ENCODE measurements at places on chromosomes 2 and 18. TPM values are rescaled to one million over a fixed set of nuclear protein-coding genes. Genes with fewer than 3 reads are reported as not detected.

The FAP gene
- total RNA-seq: 0.71 TPM

- H3K27ac ChIP-seq: no peak overlapping the region
- H3K4me3 ChIP-seq: no peak overlapping the region
- no peaks in the 10 kb centered on the region for H3K36me3 ChIP-seq
- no peak for DNase-seq
Measured at GRCh38 chr2:878245-878930, 72.3 kb upstream of the SNTG2 start.

GRCh38 chr2:47271054-47272000 is 116.2 kb upstream of the STPG4 start:
- H3K4me3 ChIP-seq: no peak overlapping the region
- no peaks in the 10 kb centered on the region for H3K27me3 ChIP-seq
- no peak for DNase-seq
- H3K27ac ChIP-seq: peak overlapping the region; percentile 75
- H3K36me3 ChIP-seq: no peaks in the 10 kb centered on the region

- peaks cover 15% of the 10 kb centered on the region for H3K4me1 ChIP-seq
- DNase-seq: no peak
- no peaks in the 10 kb centered on the region for H3K27me3 ChIP-seq
- no peaks in the 10 kb centered on the region for H3K36me3 ChIP-seq
- no peak overlapping the region for H3K4me3 ChIP-seq
- no peak overlapping the region for H3K27ac ChIP-seq
Measured at GRCh38 chr2:109305490-109306167, 176.6 kb downstream of the SH3RF3 start.

DNA sequence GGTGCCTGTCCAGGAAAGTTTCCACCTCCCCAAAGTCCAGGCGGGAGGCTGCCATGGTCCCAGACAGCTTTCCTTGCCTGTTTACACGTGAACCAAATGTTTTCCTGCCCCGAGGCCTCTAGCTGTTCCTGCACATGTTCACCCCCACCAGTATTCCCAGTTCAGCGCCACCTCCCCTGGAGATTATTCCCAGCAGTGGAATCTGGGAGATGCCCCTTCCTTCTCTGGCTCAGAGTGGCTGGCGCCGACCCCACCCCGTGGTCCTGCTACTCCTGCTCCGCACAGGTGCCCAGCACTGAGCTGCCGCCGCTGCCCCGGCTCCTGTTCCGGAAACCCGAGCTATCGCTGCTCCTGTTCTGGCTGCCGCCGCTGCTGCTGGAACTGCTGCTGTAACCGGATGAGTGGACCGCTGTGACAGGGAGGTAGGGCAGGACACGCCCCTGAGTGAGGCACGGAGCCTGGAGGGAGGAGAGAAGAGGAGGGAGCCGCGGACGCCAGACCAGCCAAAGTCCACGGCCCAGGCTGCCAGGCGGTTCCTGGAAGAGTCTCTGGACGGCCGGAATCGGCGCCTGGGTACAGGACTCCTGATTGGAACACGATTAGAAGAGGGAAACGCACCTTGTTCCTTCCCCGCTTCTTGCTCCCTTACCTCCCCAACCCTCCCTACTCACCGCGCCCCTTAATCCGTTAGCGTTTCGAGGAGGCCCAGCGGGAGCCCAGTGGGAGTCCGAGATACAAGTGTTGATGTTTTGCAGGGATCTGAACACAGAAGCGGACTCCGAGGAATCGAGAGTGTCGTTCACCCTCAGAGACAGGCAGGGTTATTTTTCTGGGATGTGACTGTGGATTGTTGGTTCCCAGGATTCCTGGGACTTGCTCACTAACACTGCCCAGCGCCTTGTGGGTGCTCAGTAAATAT is at the start of gene PDE11A:
Gene PDE11A (minus strand): TSS at position 395 of the 919 bp plus-strand sequence. CDS start 340 bp downstream, at position 55.
- H3K36me3 ChIP-seq: no peaks in the 10 kb centered on the region
- no peaks in the 10 kb centered on the region for H3K27me3 ChIP-seq
- peak within 1 kb of the TSS; percentile 48 for H3K4me3 ChIP-seq

The CREG2 gene
- not detected for total RNA-seq

- peak overlapping the region; percentile 59 for H3K27ac ChIP-seq
- DNase-seq: peak; percentile 64
- H3K27me3 ChIP-seq: no peaks in the 10 kb centered on the region
- no peaks in the 10 kb centered on the region for H3K36me3 ChIP-seq
- no peak overlapping the region for H3K4me3 ChIP-seq
Measured at GRCh38 chr2:164014068-164014731, 278.4 kb upstream of the FIGN start.

DNA sequence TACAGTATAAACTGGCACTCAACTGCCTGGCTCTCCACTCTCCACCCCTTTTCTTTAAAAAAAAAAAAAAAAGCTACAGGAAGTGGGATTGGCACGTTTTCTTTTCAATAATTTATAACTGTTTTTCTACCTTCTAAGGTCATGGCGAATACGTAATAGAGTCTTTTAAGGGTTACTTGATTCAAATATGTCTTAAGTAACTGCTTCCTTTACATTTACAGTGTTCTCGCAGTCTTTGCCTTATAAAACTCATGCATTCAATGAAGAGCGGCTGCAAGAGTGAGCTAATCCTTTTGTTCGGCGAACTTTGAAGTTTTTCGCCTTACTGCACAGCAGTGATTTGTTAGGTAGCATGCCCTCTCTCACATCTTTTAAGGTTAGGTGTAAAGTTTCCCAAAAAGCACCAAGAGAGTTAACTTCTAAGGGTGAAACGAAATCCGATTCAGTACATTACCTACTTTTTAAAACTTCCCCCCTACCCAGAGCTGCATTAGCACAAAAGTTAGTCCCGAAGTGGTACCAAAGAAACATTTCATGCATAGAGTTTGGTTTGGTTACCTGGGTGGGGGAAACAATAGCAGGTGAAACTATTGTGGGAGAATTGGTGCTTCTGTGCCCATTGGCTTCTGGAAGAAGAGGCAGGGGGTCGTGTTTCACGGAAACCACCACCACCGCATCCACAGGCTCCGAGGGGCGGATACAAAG is 2.0 kb downstream of the KCTD1 start:
- H3K36me3 ChIP-seq: no peaks in the 10 kb centered on the region
- no peak for DNase-seq
- H3K27me3 ChIP-seq: no peaks in the 10 kb centered on the region
- H3K27ac ChIP-seq: peak overlapping the region; percentile 98
- peaks cover 63% of the 10 kb centered on the region for H3K4me1 ChIP-seq

The KANSL3 gene
- 27.3 TPM for total RNA-seq

DNA sequence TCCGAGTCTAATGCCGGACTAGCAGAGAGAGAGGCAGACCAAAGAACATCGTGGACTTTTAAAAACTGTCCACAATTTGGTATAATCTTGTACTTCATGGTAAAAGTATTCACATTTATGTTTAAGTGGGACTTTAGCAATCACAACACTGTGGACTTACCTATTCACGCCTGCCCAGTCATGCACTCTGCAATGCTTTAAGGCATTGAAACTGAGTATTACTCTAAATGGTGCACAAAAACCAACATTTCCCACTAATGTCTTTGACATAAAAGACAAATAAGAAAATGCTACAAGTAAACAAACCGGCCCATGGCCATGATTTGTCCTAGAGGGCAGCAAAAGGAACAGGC is 91.3 kb downstream of the ACVR1 start:
- H3K4me1 ChIP-seq: peaks cover 80% of the 10 kb centered on the region
- H3K27me3 ChIP-seq: no peaks in the 10 kb centered on the region
- DNase-seq: no peak
- H3K36me3 ChIP-seq: peaks cover under 1% of the 10 kb centered on the region
- H3K4me3 ChIP-seq: no peak overlapping the region

GRCh38 chr2:149692961-149693396 is 105.4 kb upstream of the MMADHC start:
- H3K27me3 ChIP-seq: no peaks in the 10 kb centered on the region
- H3K36me3 ChIP-seq: no peaks in the 10 kb centered on the region
- H3K4me3 ChIP-seq: no peak overlapping the region
- no peak for DNase-seq
- no peaks in the 10 kb centered on the region for H3K4me1 ChIP-seq

DNA sequence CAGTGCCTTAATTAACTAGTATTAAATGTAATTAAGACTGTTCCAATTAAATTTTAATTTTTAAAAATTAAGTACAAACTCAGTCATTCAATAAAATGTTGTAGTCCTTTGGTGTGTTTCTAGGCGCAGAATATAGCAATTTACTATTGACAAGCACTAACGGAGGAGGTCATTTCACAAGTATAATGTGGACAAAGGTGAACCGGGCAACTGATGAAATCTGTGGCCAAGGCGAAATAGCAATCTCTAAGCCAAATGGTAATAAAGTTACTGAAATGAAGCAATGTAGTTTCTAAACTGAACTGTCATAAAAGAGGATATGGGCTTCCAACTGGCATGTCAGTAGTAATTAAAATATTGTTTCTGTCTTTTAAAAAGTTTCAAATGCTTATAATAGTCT is 27.5 kb downstream of the FIGN start:
- no peaks in the 10 kb centered on the region for H3K36me3 ChIP-seq
- no peaks in the 10 kb centered on the region for H3K27me3 ChIP-seq
- H3K27ac ChIP-seq: no peak overlapping the region
- H3K4me1 ChIP-seq: peaks cover 19% of the 10 kb centered on the region

- no peaks in the 10 kb centered on the region for H3K4me1 ChIP-seq
- no peaks in the 10 kb centered on the region for H3K36me3 ChIP-seq
- no peak overlapping the region for H3K4me3 ChIP-seq
- no peaks in the 10 kb centered on the region for H3K27me3 ChIP-seq
Measured at GRCh38 chr2:71173096-71173495, 42.7 kb downstream of the MPHOSPH10 start.

The ARHGEF33 gene
- total RNA-seq: 1.0 TPM

- no peaks in the 10 kb centered on the region for H3K4me1 ChIP-seq
- H3K27me3 ChIP-seq: no peaks in the 10 kb centered on the region
- no peak overlapping the region for H3K4me3 ChIP-seq
- no peak overlapping the region for H3K27ac ChIP-seq
- no peak for DNase-seq
- no peaks in the 10 kb centered on the region for H3K36me3 ChIP-seq
Measured at GRCh38 chr18:36188916-36189315, 1.6 kb downstream of the MOCOS start.

The COBLL1 gene
- total RNA-seq: 21.1 TPM

GRCh38 chr18:12515550-12515949 is 107.8 kb downstream of the PRELID3A start:
- H3K36me3 ChIP-seq: peaks cover 14% of the 10 kb centered on the region
- no peak overlapping the region for H3K27ac ChIP-seq
- no peaks in the 10 kb centered on the region for H3K27me3 ChIP-seq
- DNase-seq: no peak
- H3K4me3 ChIP-seq: no peak overlapping the region
- peaks cover 15% of the 10 kb centered on the region for H3K4me1 ChIP-seq

The STARD6 gene
- not detected for total RNA-seq

GRCh38 chr2:12918835-12919445 is 202.2 kb downstream of the TRIB2 start:
- H3K27me3 ChIP-seq: no peaks in the 10 kb centered on the region
- H3K4me3 ChIP-seq: no peak overlapping the region
- no peaks in the 10 kb centered on the region for H3K4me1 ChIP-seq
- H3K27ac ChIP-seq: peak overlapping the region; percentile 66
- DNase-seq: peak; percentile 94
- H3K36me3 ChIP-seq: no peaks in the 10 kb centered on the region

- no peak for DNase-seq
- H3K4me3 ChIP-seq: no peak overlapping the region
- H3K27me3 ChIP-seq: no peaks in the 10 kb centered on the region
- no peaks in the 10 kb centered on the region for H3K4me1 ChIP-seq
- no peak overlapping the region for H3K27ac ChIP-seq
- peaks cover 32% of the 10 kb centered on the region for H3K36me3 ChIP-seq
Measured at GRCh38 chr2:63903003-63903402, 61.3 kb downstream of the UGP2 start.

The CHCHD5 gene
- 29.4 TPM for total RNA-seq

- H3K4me3 ChIP-seq: no peak overlapping the region
- H3K4me1 ChIP-seq: peaks cover 12% of the 10 kb centered on the region
- H3K27ac ChIP-seq: no peak overlapping the region
Measured at GRCh38 chr18:9712611-9713010, 4.5 kb downstream of the RAB31 start.

DNA sequence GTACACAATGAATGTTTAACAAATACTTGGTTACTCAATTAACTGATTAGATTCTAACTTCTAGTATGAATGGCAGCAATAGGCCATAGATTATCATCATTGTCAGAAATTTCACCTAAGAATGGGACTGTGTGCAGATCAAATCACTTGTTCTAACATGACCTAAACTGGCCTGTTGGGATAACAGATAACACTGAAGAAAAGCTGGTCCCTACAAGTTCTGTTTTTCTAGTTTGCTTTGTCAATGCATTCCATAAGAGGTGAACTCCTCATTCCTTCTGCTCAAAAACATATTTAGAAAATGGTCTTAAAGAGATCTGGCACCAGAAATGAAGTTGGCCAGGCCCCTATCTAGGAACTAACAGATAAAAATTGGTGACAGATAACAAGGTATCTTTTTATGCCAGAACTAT is 175.4 kb downstream of the THADA start:
- H3K4me3 ChIP-seq: no peak overlapping the region
- H3K36me3 ChIP-seq: no peaks in the 10 kb centered on the region
- H3K27ac ChIP-seq: no peak overlapping the region
- no peaks in the 10 kb centered on the region for H3K27me3 ChIP-seq

The ZNF396 gene
- 0.94 TPM for total RNA-seq

The CYP1B1 gene
- 25.1 TPM for total RNA-seq

The FRZB gene
- 1.8 TPM for total RNA-seq

- H3K36me3 ChIP-seq: no peaks in the 10 kb centered on the region
- no peaks in the 10 kb centered on the region for H3K27me3 ChIP-seq
- no peak overlapping the region for H3K27ac ChIP-seq
- DNase-seq: no peak
- no peaks in the 10 kb centered on the region for H3K4me1 ChIP-seq
Measured at GRCh38 chr2:149028891-149029290, 9.6 kb upstream of the LYPD6B start.

GRCh38 chr2:86026744-86027065 is 79.0 kb downstream of the POLR1A start:
- no peaks in the 10 kb centered on the region for H3K4me1 ChIP-seq
- no peaks in the 10 kb centered on the region for H3K27me3 ChIP-seq
- H3K36me3 ChIP-seq: peaks cover 43% of the 10 kb centered on the region

- H3K4me3 ChIP-seq: no peak overlapping the region
- H3K36me3 ChIP-seq: no peaks in the 10 kb centered on the region
- no peak for DNase-seq
- no peaks in the 10 kb centered on the region for H3K27me3 ChIP-seq
- peaks cover 63% of the 10 kb centered on the region for H3K4me1 ChIP-seq
- H3K27ac ChIP-seq: peak overlapping the region; percentile 61
Measured at GRCh38 chr2:204110338-204110741, 173.8 kb downstream of the ICOS start.

- no peaks in the 10 kb centered on the region for H3K36me3 ChIP-seq
- H3K27ac ChIP-seq: no peak overlapping the region
- H3K4me1 ChIP-seq: no peaks in the 10 kb centered on the region
- no peak overlapping the region for H3K4me3 ChIP-seq
Measured at GRCh38 chr2:69946351-69947324, 14.8 kb downstream of the ASPRV1 start.

DNA sequence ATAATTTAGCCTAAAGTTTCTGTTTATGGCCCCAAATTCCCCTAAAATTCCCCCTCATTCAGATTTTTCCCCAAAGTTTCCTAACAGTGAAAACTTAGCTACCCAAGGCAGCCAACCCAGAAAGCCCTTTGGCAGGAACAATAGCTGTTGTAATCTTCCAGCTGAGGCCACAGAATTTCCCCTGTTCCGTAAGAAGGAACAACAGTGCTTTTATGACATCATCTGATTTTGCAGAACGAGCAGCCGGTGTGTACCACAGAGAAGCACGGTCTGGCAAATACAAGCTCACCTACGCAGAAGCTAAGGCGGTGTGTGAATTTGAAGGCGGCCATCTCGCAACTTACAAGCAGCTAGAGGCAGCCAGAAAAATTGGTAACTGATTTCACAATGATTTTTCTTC is 6.3 kb downstream of the TNFAIP6 start:
- no peaks in the 10 kb centered on the region for H3K27me3 ChIP-seq
- H3K27ac ChIP-seq: no peak overlapping the region
- H3K4me3 ChIP-seq: no peak overlapping the region
- no peaks in the 10 kb centered on the region for H3K4me1 ChIP-seq

Data from right atrium auricular region (tissue), 2 donors.